Smooth muscle cell of trachea (primary cell): ENCODE measurements at places on chromosomes 2 and 18. TPM values are rescaled to one million over a fixed set of nuclear protein-coding genes. Genes with fewer than 3 reads are reported as not detected.

Gene PNO1
- 8.7 and 10.9 TPM in 2 replicates for total RNA-seq

Gene SMAD7
- 9.3 and 22.0 TPM in 2 replicates for total RNA-seq

Gene MYCN
- not detected in 2 replicates for total RNA-seq

Gene ANKRD30B
- 0.15 and 0.50 TPM in 2 replicates for total RNA-seq

Gene MAPK4
- not detected in 2 replicates for total RNA-seq

Gene DSC3
- total RNA-seq: 0.15 and 0.33 TPM in 2 replicates

Gene ILKAP
- total RNA-seq: 19.8 and 32.1 TPM in 2 replicates

Gene BOLL
- not detected in 2 replicates for total RNA-seq

Gene CD226
- total RNA-seq: 0.44 and 0.66 TPM in 2 replicates

Gene OTOS
- total RNA-seq: 1.2 TPM in 1 of 2 replicates, not detected in the other

Gene KLHL30
- total RNA-seq: 0.29 and 0.66 TPM in 2 replicates

Gene NEU2
- total RNA-seq: not detected in 2 replicates

Gene SOWAHC
- 8.3 and 8.6 TPM in 2 replicates for total RNA-seq

Gene MTHFD2
- 65.9 and 155 TPM in 2 replicates for total RNA-seq

Gene SERPINB13
- total RNA-seq: not detected in 2 replicates

Gene ZNF2
- 7.9 and 13.1 TPM in 2 replicates for total RNA-seq

Gene FTCDNL1
- total RNA-seq: 3.3 and 4.5 TPM in 2 replicates

Gene CRYBA2
- not detected in 2 replicates for total RNA-seq

Gene ERFE
- total RNA-seq: 3.6 and 4.2 TPM in 2 replicates

Gene ANKRD62
- total RNA-seq: not detected in 2 replicates

Gene SCN3A
- total RNA-seq: 0.50 and 1.3 TPM in 2 replicates

Gene POTEI
- under 0.01 TPM in 1 of 2 replicates, not detected in the other for total RNA-seq

Gene ST6GAL2
- total RNA-seq: under 0.01 TPM in 2 replicates

Gene CTNNA2
- total RNA-seq: under 0.01 TPM in 1 of 2 replicates, not detected in the other

Gene SCYGR4
- not detected in 2 replicates for total RNA-seq

Gene IL1R2
- total RNA-seq: 0.83 TPM in 1 of 2 replicates, not detected in the other

Gene SKOR2
- total RNA-seq: not detected in 2 replicates

Gene FAP
- 112 and 143 TPM in 2 replicates for total RNA-seq

Gene DRC1
- 0.33 TPM in 1 of 2 replicates, not detected in the other for total RNA-seq

Gene ABI2
- total RNA-seq: 31.1 and 33.7 TPM in 2 replicates

Gene NYAP2
- not detected in 2 replicates for total RNA-seq

Gene CPO
- 0.17 TPM in 1 of 2 replicates, not detected in the other for total RNA-seq

Gene RPRD1A
- total RNA-seq: 32.1 and 39.4 TPM in 2 replicates

Gene POTEE
- not detected in 2 replicates for total RNA-seq

Gene SLC16A14
- 2.0 and 2.6 TPM in 2 replicates for total RNA-seq

Gene TXNDC2
- total RNA-seq: under 0.01 TPM in 2 replicates

Gene ARHGAP15
- not detected in 2 replicates for total RNA-seq

Gene STARD7
- 113 and 130 TPM in 2 replicates for total RNA-seq

Gene ZNF519
- total RNA-seq: 3.6 and 4.4 TPM in 2 replicates

Gene MPV17
- total RNA-seq: 111 and 117 TPM in 2 replicates

Gene STAT4
- 0.99 and 1.2 TPM in 2 replicates for total RNA-seq

Gene TMEM169
- total RNA-seq: 0.29 and 0.50 TPM in 2 replicates

Gene TNFRSF11A
- total RNA-seq: 0.66 and 0.73 TPM in 2 replicates

Gene STPG4
- total RNA-seq: 0.17 TPM in 1 of 2 replicates, not detected in the other

Gene GAD1
- 0.33 TPM in 1 of 2 replicates, not detected in the other for total RNA-seq

Gene CSRNP3
- 2.8 and 3.0 TPM in 2 replicates for total RNA-seq

Gene GCA
- 3.8 and 7.6 TPM in 2 replicates for total RNA-seq

Gene SPC25
- total RNA-seq: 14.1 TPM in 1 of 2 replicates, not detected in the other

Gene NAT8
- total RNA-seq: not detected in 2 replicates
